ENCODE measurements at places on chromosomes 7 and 10.

DNA sequence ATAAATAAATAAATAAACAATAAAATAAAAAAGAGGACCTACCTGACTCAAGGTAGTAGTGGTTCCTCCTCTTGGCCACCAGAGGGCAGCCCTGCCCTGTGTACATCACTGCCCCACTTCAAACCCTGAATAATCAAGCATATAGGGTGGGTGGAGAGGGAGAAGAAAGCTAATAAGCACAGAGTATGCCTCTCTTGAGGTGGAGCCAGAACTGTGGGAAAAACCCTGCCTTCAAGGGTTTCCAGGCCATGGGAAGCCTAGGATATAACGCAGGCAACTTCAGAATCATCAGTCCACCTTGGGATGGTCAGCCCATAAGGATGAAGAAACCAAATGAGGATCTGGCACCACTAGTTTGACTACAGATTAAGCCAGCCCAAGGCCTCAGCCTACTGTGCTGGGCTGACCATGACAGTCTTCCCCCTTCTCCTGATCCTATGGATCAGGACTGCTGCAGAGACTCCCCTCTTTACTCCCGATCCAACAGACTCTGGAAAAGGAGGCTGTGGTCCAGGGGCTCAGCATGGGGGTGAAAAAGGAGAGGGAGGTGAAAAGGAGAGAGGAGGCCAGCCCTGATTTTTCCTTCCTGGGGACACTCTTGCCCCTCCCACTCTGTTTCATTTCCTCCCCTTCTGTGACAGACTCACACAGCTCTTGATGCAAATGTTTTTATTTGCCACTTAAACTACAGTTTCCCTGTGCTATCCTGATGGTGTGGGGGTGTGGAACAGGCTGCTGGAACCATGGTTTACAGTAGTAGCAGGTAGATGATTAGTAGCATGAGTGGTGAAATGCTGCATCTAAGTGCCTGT, 10.1 kb downstream of the AVPI1 start:
- DNase-seq, result peak; percentile 52

DNA sequence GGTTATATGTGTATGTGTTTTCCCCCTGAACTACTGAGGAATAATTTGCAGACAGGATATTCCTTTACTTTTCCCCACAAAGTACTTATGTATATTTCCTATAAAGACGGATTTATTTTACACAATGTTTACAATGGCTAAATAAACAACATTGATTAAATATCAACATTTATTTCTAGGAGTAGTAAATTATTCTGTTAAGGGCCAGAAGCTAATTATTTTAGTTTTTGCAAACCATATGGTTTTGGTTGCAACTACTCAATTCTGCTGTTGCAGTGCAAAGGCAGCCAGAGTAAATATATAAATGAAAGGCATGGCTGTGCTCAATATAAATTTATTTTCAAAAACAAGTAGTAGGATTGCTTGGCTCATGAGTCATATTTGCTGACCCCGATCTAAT, 907.1 kb upstream of the MBL2 start:
- no peak for DNase-seq

DNA sequence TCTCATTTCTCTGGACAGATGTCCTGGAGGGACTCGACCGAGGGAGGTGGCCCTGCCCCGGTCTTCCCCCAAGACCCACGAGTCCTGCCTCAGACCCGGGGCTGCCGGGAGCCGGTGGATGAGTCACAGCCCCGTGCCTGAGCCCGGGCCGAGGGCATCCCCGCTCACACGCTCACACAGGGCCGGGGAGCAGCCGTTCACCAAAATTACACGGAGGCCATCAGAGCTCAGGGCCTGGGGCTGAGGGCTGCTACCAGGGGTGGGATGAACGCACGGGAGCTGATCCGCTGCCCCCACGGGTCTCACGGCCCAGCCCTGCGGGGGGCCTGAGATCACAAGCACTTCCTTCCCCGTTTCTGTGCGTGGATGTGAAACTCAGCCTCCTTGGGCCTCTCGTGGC, 17.5 kb downstream of the FAM20C start:
- DNase-seq, result no peak

GRCh38 chr10:22959950-22960349, 32.1 kb downstream of the ARMC3 start:
- DNase-seq, result no peak

DNA sequence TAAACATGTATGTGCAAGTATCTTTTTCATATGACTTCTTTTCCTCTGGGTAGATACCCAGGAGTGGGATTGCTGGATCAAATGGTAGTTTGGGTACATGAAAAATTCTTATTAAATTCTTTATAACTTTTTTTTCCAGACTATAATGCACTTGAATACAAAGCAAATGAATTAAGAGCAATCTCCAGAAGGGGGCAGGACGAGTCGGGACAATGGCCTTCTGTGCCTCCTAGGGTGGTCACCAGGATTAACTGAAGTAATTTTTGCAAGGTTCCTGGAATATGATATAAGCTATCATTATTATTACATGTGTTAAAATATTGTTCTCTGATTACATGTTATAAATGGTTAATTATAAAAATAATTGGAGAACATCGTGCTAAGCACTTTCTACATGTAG, 127.2 kb downstream of the PPP1R17 start:
- DNase-seq, result no peak

GRCh38 chr7:148754912-148755311, 56.2 kb downstream of the CUL1 start:
- DNase-seq, result no peak

- DNase-seq, result no peak
These were observed 40.2 kb downstream of the ANTXRL start for GRCh38 chr10:46326971-46327370.

- no peak for DNase-seq
These were observed 32.2 kb upstream of the ITGB8 start for GRCh38 chr7:20298486-20298901.

DNA sequence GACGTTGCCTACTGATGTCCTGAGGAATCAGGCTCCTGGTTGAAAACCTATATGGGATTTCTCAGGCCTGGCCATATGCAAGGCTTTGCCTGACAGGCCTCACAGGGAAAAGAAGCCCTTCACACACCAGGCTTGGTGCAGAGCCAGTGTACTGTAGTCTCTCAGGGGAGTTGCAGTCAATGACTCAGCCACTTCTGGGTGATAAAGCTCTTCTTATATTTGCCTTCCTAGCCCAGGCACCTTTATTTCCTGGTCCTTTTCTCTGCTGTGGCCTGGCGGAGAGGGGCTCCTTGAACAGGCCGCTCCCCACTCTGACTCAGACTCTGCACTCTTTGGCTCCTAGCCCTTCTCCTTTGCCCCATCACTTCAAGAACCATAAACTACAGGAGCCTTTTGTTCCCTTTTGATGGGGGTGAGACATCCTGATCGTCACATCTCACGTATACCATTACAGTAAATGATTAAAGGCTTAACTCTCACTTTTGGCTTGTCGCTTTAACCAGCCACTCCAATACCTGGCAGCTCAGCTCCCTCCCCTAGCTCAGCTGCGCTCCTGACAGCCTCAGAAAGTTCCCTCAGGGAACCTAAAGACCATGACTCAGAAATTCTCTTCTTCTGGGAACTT, 33.5 kb downstream of the DPY19L1 start:
- DNase-seq, result no peak

DNA sequence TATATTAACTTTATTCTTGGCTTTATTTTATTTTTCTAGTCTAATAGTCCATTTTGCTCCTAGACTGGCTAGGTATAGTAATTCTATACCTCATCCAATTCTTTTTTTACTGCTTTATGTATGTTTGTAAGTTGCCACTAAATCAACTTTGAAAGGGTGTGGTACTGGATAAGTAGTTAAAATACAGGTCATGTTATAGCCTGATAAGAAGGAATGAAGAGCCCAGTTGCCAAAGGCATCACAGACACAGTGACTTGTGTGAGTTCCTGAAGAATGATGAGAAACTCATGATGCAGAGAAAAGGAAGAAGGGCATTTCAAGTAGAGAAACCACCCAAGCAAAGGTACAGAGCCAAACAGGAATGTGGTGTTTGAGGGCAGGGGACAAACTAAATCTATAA, 27.3 kb downstream of the NAPEPLD start:
- no peak for DNase-seq

- DNase-seq, result no peak
These were observed 79.7 kb downstream of the TBXAS1 start for GRCh38 chr7:139908792-139909191.

- DNase-seq, result no peak
These were observed 20.6 kb downstream of the BTBD16 start for GRCh38 chr10:122291739-122292138.

- DNase-seq, result no peak
These were observed 80.4 kb upstream of the GARIN1A start for GRCh38 chr7:128591705-128592104.

- no peak for DNase-seq
These were observed 176.0 kb downstream of the SKAP2 start for GRCh38 chr7:26688388-26688787.

GRCh38 chr7:235576-236395, 43.4 kb downstream of the FAM20C start:
- DNase-seq, result no peak

GRCh38 chr7:86665669-86666068, 22.0 kb downstream of the GRM3 start:
- no peak for DNase-seq

GRCh38 chr10:101189461-101190401, 39.5 kb downstream of the LBX1 start:
- DNase-seq, result no peak

DNA sequence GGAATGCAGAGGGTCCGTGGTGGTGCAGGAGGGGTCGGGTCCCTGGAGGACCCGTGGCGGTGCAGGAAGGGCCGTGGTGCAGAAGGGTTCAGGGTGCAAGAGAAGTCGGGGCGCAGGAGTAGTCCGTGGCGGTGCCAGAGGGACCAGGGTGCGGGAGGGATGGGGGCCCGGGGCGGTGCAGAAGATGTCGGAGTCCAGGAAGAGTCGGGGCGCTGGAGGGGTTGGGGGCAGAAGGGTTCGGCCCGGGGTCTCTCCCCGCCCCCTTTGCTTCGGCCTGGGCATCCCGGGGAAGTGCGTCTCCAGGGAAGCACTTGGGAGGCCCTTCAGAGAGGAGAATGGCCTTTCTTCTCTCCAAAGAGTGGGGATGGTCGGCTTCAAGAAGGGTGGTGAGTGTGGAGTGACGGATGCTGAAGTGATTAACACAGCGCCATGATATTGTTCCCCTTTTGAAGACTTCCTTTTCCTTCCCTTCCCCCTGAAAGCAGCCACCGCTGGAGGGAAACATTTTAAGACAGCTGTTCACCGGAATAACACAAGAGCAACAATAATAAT, 997 bp downstream of the WDR37 start:
- no peak for DNase-seq

- DNase-seq, result no peak
These were observed 14.3 kb upstream of the ZNF467 start for GRCh38 chr7:149787428-149788299.

DNA sequence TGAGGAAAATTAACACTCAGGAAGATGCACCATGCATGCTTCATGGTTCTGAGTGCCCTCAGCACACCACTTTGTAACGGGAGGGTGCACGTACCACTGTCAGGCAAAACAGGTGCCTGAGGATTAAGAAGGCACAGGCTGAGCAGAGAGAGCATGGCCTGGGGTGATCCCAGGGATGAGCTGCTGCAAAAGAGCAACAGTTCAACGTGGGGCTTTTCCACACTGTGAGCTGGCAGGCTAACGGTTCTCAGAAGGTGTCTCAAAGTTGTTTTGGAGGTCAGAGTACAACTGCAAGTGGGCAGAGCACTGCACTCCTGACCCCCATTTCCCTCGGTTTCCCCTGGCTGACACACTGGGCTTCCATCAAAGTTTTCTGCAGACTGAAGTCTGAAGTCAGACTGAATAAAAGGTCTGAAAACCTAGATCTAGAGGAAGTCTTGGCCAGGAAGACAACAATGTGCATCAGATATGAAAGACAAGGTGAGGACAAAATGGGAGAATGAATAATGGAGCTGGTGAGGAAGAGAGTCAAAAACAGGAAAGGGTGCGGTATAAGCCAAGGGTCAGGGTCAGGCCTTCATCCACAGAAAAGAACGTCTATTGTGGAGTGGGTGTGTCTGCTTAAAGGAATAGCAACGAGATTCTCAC, 20.5 kb downstream of the ZNF438 start:
- no peak for DNase-seq

GRCh38 chr10:75860009-75860408, 428.6 kb downstream of the LRMDA start:
- DNase-seq, result no peak

- DNase-seq, result no peak
These were observed 107.7 kb upstream of the EEPD1 start for GRCh38 chr7:36045326-36045725.

GRCh38 chr7:150745086-150745485, 7.9 kb downstream of the GIMAP5 start:
- no peak for DNase-seq

DNA sequence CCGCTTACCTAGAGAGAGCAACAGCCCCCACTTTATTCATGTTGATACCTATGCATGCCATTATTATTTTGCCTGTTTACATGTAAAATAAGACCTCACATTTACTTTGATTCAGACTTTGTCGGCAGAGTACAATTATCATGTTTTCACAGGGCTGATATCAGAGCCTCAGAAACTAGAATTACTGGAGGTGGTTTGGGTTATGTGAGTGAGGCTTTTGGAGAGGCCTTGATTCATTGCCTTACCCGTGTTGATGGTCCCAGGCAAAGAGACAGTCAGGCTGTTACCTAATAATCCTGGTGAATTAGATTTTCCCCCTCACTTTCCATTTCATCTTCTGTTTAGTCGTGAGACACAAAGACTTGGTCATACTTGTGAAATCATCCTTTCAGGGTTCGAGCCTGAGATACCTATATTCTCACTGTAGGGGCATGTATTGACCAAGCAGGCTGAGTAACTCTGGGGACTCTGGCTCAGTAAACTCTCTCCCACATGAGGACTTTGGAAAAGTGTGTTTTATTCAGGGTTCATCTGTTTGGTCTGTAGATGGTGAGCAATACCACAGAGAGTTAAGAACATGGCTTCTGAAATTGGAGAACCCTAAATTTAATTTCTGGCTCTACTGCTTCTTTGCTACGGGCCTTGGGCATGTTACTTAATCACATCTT, 150.9 kb downstream of the CELF2 start:
- no peak for DNase-seq

DNA sequence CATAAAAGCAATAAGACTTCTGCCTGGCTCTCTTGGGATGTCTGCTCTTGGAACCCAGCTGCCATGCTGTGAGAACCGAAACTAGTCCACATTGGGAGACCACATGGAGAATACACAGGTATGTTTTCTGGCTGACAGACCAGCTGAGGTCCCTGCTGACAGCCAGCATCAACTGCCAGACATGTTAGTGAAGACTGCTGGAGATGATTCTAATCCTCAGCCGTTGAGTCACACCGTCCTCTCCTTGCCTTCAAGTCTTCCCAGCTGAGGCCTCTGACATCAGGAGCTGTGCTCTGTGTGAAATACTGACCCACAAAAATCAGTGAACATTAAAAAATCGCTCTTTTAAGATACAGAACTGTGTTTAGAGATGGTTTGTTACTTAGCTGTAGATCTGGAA, 36.9 kb upstream of the AGR2 start:
- no peak for DNase-seq

DNA sequence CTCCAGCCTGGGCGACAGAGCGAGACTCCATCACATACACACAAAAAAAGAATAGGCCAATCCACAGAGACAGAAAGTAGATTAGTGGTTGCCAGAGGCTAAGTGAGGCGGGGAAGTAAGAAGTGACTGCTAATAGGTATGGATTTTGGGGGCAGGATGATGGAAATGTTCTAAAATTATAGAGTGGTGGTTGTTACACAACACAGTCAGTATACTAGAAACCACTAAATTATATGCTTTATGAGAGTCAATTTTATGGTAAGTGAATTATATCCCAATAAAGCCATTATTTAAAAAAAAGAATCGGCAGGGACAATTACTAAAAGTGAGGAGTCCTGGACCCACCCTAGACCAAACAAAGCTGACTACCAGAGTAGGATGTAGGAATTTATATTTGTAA, 24.3 kb downstream of the DENND2A start:
- no peak for DNase-seq

GRCh38 chr7:106623853-106624252, 37.1 kb downstream of the CCDC71L start:
- DNase-seq, result no peak
